ENCODE measurements at places on chromosomes 6 and 20. TPM values are rescaled to one million over a fixed set of nuclear protein-coding genes. Genes with fewer than 3 reads are reported as not detected.

DNA sequence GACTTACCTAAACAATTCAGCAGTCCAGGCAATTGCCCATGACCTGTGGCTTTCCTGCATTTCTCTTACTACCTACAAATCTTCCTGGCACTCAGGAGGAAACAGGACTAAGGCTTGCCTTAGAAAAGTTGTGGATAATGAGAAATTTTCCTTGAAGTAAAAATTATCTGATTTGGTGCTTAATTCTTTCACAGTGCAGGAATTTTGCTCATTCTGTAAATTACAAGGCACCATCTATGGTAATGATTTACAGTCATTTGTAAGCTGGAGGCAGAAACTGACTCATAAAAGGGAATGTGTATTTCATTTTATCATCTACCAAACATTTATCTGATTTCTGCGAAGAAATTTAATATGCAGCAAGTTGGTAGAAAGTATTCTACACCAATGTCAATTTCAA is 211.5 kb upstream of the FKBP1C start:
- H3K27me3 ChIP-seq: no peaks in the 10 kb centered on the region
- peak overlapping the region; percentile 30 for H3K27ac ChIP-seq
- H3K4me3 ChIP-seq: no peak overlapping the region
- no peaks in the 10 kb centered on the region for H3K4me1 ChIP-seq

The CD93 gene
- 0.04 TPM for total RNA-seq

The ARFGEF3 gene
- total RNA-seq: 24.6 TPM

DNA sequence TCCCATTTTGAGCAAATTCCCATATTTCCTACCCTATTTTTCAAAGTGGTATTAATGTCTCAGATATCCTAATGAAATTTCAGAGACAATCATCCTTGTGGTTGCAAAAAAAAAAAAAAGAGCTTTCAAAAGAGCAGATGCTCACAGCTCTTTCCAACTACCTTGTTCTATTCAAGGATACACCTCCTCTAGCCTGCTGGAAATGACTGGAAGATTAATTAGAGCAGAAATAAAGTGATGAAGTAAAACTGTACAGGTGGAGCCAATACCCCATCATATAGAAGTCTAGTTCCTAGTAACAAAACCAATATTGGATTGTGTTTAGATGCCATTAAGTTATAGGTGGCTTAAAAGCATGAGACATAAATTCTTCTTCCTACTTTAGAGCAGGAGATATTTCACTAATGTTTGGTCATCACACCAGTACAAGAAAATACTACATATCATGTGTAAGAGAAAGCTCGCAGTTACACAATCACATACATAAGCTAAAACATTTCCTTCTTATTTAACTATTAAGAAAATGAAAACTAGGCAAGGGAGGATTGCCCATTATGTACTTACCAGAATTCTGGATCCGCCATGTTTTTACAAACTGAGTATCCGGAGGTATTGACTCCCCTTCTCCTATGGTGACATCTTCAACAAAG is 42.4 kb downstream of the ILRUN start:
- no peak overlapping the region for H3K4me3 ChIP-seq
- no peak for DNase-seq
- H3K27me3 ChIP-seq: no peaks in the 10 kb centered on the region
- peaks cover 21% of the 10 kb centered on the region for H3K4me1 ChIP-seq
- H3K27ac ChIP-seq: no peak overlapping the region

DNA sequence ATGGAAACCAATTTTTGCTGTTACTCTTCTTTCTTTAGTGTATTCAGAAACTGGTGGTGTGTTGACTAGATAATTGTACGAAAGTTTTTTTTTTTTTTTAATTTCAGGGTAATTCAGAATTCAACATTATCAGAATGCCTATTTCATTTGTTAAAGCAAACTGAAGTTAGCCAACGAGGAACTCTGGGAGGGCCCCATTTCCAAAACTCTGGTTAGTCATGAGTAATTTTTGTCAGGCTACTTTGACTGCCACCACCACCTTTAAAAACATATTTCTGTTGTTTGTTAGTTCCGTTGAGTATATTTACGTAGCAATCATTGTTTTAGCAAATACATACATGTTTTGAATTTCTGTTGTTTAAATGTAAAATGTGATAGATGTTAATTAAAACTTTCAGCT is 763 bp downstream of the ZKSCAN8 start:
- H3K27me3 ChIP-seq: peaks cover 26% of the 10 kb centered on the region
- peaks cover 6% of the 10 kb centered on the region for H3K36me3 ChIP-seq
- no peak for DNase-seq
- peak overlapping the region; percentile 91 for H3K27ac ChIP-seq

- DNase-seq: peak; percentile 6
- no peak overlapping the region for H3K27ac ChIP-seq
- 0 out of 2 replicates have a peak, but pooled peaks cover 5% of the 10 kb centered on the region for H3K4me1 ChIP-seq
- no peak overlapping the region for H3K4me3 ChIP-seq
- H3K27me3 ChIP-seq: no peaks in the 10 kb centered on the region
Observed at GRCh38 chr6:102126488-102126887, 733.0 kb downstream of the GRIK2 start.

The COL11A2 gene
- total RNA-seq: 1.3 TPM

- H3K4me1 ChIP-seq: 0 out of 2 replicates have a peak, but pooled peaks cover 4% of the 10 kb centered on the region
- DNase-seq: no peak
- no peak overlapping the region for H3K27ac ChIP-seq
- H3K4me3 ChIP-seq: no peak overlapping the region
Observed at GRCh38 chr6:170045981-170046667, 244.8 kb downstream of the DLL1 start.

GRCh38 chr6:15356179-15356578 is 110.3 kb downstream of the JARID2 start:
- no peaks in the 10 kb centered on the region for H3K36me3 ChIP-seq
- H3K4me1 ChIP-seq: peaks cover 97% of the 10 kb centered on the region
- no peak overlapping the region for H3K27ac ChIP-seq
- DNase-seq: no peak
- no peaks in the 10 kb centered on the region for H3K27me3 ChIP-seq
- no peak overlapping the region for H3K4me3 ChIP-seq

The NKX2-2 gene
- not detected for total RNA-seq

GRCh38 chr6:26163427-26164119 is 76.3 kb downstream of the HFE start:
- no peak overlapping the region for H3K27ac ChIP-seq
- peaks cover 4% of the 10 kb centered on the region for H3K36me3 ChIP-seq
- no peak for DNase-seq
- no peak overlapping the region for H3K4me3 ChIP-seq

The ARFGAP1 gene
- total RNA-seq: 95.5 TPM

DNA sequence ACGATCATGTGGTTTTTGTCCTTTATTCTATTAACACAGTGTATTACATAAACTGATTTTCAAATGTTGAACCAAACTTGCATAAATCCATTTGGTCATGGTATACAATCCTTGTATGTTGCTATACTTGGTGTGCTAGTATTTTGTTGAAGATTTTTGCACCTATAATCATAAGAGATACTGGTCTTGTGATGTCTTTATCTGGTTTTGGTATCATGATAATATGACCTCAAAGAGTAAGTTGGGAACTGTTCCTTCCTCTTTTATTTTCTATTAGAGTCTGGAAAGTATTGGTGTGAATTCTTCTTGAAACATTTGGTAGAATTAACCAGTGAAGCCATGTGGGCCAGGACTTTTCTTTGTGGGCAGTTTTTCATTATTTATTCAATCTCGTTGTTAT is 65.3 kb downstream of the TRPC4AP start:
- no peak overlapping the region for H3K27ac ChIP-seq
- no peaks in the 10 kb centered on the region for H3K27me3 ChIP-seq
- H3K36me3 ChIP-seq: peaks cover 7% of the 10 kb centered on the region
- no peak for DNase-seq
- H3K4me3 ChIP-seq: no peak overlapping the region

GRCh38 chr6:132648356-132648755 is 10.6 kb downstream of the TAAR1 start:
- no peaks in the 10 kb centered on the region for H3K27me3 ChIP-seq
- no peak overlapping the region for H3K27ac ChIP-seq
- H3K4me1 ChIP-seq: peaks cover 7% of the 10 kb centered on the region
- H3K36me3 ChIP-seq: no peaks in the 10 kb centered on the region
- no peak for DNase-seq

The GSTA3 gene
- not detected for total RNA-seq

DNA sequence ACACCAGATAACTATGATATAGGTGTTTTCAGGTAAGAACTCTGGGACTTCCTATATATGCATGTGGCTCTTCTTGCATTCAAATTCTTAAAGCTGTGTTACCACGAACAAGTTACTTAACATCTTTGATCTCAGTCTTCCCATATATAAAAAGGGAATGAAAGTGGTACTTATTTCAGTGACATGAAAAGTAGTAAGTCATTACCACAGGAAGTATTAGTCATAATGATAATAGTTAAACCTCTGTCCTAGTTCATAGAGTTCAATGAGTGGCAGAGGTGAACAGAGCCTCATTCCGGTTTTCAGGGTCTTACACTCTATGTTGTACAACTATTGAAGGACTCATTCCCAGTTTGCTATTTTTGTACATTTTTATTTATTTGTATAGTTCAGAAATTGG is 237.0 kb downstream of the NKAIN2 start:
- no peaks in the 10 kb centered on the region for H3K36me3 ChIP-seq
- no peak overlapping the region for H3K27ac ChIP-seq
- no peaks in the 10 kb centered on the region for H3K27me3 ChIP-seq
- no peak for DNase-seq
- no peaks in the 10 kb centered on the region for H3K4me1 ChIP-seq
- H3K4me3 ChIP-seq: no peak overlapping the region

DNA sequence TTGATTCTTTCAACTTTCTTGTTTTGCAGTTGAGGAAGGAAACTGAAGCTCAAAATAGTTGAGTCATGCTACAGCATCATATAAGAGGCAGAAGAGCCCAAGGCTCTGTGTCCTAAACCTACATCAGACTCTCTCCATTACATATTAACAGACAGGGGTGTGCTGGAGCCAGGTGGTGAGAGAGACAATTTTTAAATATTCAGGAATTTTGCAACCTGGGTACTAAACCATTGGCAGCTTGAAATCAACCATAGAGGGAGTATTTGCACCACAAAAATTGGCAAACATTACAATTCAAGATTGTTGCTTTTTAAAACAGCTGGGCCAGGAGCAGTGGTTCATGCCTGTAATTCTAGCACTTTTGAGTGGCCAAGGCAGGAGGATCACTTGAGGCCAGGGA is 65.8 kb upstream of the SOX4 start:
- H3K4me1 ChIP-seq: peaks cover 4% of the 10 kb centered on the region
- H3K4me3 ChIP-seq: no peak overlapping the region
- no peak for DNase-seq
- no peak overlapping the region for H3K27ac ChIP-seq
- no peaks in the 10 kb centered on the region for H3K27me3 ChIP-seq

GRCh38 chr6:113830140-113830539 is 27.0 kb upstream of the MARCKS start:
- 0 out of 2 replicates have a peak, but pooled peaks cover 4% of the 10 kb centered on the region for H3K27me3 ChIP-seq
- no peak overlapping the region for H3K27ac ChIP-seq
- H3K4me1 ChIP-seq: no peaks in the 10 kb centered on the region
- no peak for DNase-seq
- H3K36me3 ChIP-seq: no peaks in the 10 kb centered on the region

The OGFRL1 gene
- total RNA-seq: 12.0 TPM

- H3K36me3 ChIP-seq: no peaks in the 10 kb centered on the region
- H3K27ac ChIP-seq: no peak overlapping the region
- H3K4me1 ChIP-seq: 0 out of 2 replicates have a peak, but pooled peaks cover 4% of the 10 kb centered on the region
- peaks cover 14% of the 10 kb centered on the region for H3K27me3 ChIP-seq
- no peak for DNase-seq
Observed at GRCh38 chr20:378961-379336, 1.6 kb upstream of the TRIB3 start.

The CUTA gene
- 207 TPM for total RNA-seq

Measured in GM23338 (cell line).